Stimulated activated CD4-positive, alpha-beta T cell treated with anti-CD3 and anti-CD28 coated beads, Interleukin-1b, Interleukin-23, amount 100 ng/mL, for 24 hours (primary cell): ENCODE measurements at places on chromosomes 3 and 15.

GRCh38 chr3:94291686-94292085 lies 228.8 kb downstream of the NSUN3 start:
- DNase-seq: no peak

DNA sequence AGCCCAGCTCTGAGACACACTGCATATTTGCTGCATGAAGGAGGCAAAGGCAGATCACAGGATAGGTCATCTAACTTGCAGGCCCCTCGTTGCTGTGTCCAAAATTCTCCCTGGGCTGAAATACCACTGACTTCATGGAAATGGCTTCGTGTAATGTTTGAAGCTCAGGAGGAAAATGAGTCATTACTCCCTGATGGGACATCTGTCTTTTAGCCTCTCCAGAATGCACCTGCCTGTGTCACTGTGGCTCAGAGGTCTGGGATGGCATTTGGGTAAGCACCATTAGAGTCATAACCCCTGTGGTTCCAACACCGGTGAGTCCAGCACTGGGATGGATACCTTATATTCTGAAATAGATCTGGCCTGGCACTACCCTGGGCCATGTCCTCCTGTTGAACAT lies 51.5 kb downstream of the IL12A start:
- no peak for DNase-seq

GRCh38 chr3:97871801-97872524 lies 50.2 kb downstream of the CRYBG3 start:
- DNase-seq: peak; percentile 4

- DNase-seq: no peak
These were observed 53.4 kb downstream of the ITGA11 start for GRCh38 chr15:68378595-68378994.
